ENCODE measurements at places on chromosomes 1 and 21.

DNA sequence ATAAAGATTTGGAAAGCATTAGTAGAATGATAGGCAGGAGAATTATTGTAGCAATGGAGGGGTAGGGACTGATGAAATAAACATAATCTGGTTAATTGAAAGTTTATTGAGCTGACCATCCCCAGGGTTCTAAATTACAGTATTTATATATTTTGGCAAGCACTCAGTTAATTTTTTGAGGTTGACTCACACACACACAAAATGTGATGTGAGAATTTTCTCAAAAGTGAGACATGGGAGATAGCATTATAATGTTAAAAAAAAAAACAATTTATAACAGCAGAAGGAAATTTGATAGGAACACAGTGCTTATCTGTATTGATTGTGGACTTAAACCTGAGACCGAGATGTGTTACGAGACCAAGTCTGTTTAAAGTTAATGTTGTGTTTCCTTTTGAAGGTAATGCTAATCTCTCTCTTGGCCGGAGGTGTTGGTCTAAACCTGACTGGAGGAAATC, 24.6 kb downstream of the TRIM45 start:
- DNase-seq: no peak

DNA sequence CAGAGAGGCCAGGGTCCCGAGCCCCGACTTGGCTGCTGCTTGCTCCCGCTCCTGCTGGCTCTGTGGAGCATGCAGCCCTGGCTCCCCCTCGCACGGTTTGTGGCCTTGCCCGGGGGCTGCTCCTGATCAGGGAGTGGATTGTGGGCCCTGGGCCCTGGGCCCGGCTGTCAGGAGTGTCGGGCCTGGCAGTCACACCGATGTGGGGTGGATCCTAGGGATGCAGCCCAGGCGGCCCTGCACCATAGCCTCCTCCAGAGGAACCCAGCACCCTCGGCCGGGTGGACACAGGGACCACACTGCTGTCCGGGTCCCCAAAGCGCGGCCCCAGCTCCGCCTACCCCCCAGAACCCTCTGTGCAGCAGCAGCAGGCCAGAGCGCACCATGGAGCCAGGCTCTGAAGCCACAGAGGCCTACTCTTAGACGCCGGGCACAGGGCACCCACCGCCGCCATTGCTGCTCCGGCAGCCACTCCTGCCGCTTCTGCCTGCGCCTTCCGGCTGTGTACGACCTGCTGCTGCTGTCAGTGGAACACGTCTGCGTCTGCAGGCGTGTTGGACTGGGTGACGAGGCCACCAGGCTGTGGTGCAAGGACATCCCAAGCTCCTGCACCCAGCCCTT, 9.4 kb downstream of the SLX9 start:
- DNase-seq: no peak

- DNase-seq: no peak
Measured at GRCh38 chr21:27693376-27693775, 726.5 kb upstream of the ADAMTS5 start.

GRCh38 chr1:228830954-228831481, 95.7 kb downstream of the RHOU start:
- no peak for DNase-seq

- no peak for DNase-seq
Measured at GRCh38 chr21:42164064-42164789, 54.7 kb upstream of the ABCG1 start.
